Liver (tissue), 10 donors: ENCODE measurements at places on chromosomes 12 and 14.

DNA sequence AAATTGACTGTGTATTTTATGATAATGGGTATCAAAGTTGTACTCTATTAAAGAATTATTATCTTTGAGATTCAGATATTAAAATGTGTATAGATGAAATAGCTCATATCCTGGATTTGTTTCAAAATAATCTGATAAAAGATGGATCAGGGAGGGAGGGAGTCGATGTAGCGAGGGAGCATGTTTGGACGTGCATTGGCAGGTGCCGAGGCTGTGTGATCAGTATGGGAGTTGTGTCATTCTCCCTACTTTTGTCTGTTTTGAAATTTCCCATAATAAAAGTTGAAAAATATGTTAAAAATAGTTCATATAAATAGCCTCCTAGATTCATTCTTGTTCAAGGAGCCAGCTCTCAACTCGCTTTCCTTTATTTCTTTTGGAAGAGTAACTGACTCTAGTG, 171.6 kb upstream of the HIF1A start:
- DNase-seq = no peak

GRCh38 chr12:59122784-59123183, 202.5 kb upstream of the LRIG3 start:
- DNase-seq = no peak

GRCh38 chr12:64716839-64717455, 42.3 kb downstream of the GNS start:
- no peak for DNase-seq

DNA sequence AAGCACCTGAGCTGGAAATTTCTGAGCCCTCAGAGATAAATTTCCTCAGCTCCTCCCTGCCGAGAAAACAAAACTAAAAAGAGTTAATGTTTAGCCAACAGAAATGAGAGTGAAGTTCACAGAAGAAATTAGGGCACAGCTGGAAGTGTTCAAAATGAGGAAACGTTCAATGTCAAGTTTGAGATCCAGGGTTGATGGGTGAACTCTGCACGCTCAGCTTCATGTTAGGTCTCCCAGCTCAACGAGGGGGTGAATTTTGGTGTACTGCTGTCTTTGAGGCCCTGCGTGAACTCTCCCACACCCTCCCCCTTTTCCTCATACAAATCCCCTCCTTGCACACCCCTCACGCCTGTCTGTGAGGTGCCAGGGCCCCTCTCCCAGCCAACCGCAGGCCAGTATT, 13.3 kb upstream of the OAS3 start:
- DNase-seq = no peak

- DNase-seq = no peak
Measured at GRCh38 chr12:5442251-5443006, 10.5 kb downstream of the NTF3 start.
